D341Med (cell line): ENCODE measurements at places on chromosomes 1 and 21.

DNA sequence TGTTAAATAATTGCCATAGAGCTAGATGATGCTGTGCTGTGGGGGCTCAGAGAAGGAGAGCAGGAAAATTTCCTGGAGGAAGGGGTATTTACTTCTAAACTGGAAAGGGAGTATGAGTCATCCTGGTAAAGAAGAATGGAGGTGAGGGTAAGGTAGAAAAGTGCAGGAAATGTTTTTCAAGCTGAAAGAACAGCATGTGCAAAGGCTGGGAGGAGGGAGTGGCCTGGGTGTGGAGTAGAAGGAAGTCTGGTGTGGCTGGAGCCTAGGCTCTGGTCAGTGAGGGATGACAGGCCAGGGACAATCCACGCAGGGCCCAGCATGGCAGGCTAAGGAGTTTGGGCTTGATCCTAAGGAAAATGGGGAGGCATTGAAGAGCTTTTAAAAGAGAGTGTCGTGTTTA is 45.9 kb downstream of the MATN1 start:
- DNase-seq: no peak

DNA sequence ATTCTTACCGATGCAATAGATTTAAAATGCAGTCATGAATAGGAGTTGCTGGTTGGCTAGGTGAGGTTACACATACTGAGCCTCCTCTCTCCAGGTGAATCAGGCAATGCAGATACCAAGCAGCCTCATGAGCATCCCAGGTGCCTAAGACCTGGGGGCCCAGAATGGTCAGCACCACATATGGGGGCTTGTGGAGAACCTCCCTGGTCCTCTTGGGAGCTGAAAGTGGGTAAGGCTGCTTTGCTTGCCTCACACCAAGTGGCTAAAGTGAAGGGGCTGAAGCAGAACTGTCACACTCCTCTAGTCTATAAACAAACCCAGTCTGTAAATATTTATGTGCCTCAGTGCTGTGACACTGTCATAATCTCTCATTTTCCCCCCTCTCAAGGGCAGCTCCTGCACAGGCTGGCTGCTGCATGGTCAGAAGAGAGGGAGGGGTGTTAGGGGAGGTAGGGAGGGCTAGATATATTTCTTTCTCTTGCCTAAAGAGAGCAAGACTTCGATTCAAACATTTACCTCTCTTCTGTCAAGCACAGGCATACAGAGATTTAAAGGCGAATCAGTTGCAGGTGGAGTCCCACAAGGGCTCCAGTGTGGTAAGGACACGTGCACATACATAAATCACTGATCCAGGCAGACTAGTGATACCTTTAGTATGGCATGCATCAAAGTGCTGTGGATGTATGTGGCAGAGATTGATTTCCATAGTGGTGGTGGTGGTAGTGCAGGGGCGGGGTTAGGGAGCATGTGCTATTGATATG is 157.9 kb upstream of the TNR start:
- DNase-seq: no peak

DNA sequence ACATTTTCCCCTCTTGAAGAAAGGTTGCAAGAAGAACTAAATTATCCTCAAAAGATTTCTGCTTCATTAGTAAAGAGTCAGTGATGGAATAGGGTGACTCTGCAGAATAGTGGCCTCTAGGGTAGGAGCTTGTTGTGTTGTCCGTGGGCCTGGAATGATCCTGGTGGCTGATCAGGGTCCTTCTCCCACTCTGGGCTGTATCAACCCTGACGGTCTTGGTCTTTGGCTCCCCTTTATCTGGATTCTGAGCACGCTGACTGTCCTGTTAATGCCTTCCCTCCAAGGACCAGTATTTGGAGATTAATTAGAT is 36.9 kb upstream of the SRRM1 start:
- no peak for DNase-seq

DNA sequence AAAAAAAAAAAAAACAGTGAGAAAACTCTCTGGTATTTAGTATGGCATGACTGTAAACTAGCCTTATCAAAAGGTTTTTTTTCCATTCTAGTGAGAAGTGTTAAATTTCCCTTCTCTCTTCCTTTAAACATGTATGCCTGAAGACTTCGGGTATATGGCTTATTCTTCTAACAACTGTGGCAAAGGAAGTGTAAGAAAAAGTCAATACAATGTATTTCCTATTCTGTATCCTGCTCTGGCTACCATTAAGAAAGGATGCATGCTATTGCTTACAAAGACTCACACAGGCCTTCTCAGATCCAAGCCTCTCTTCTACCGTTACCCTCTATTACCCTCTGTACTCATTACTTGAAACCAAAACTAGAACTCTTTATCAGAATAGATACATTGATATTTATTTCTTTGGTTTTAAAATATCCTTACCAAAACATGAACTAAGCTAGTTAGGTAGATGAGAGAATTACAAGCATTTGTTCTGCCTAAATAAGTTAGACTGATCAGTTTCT is 8.4 kb downstream of the CEPT1 start:
- no peak for DNase-seq

GRCh38 chr1:21937372-21938121 is 437 bp upstream of the HSPG2 start:
- DNase-seq: peak; percentile 97

DNA sequence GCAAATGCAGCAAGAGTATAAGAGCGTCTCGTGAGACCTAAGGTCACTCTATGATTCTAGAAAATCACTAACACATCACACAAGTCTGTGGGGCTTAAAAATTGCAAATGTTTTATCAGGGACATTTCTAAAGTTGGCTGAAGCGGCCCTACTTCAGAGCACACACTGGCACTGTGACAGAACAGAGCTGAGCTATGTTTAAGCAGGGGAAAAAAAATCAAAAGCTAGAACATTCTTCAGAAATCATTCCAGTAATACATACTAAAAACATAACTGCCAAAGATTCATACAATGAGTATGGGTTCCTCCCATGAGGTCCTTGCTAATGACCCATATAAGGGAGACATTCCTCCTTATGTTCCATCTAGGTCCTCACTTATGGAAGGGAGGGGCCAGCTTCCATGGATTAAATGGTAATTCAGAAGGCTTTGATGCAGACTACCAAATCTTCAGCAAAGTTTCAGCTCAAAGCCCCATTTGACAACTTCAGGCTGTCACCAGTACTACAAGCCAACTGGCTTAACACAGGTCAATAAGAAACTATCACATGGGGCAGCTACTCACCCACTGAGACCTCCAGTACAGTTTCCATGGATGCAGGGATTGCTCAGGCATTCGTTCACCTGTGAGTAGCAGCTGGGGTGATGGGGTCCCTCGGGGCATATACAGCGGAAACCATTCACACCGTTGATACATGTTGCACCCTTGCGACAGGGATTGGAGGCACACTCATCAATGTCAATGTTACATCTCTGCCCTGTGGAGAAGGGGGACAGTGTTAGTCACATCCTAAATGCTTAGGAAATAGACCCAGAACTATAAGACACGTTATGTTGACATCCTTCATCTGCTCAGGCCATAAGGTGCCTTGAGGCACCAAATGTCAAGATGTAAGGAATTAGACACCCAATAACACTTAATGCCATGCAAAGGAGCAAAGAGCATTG is 58.4 kb upstream of the ADAM30 start:
- DNase-seq: no peak

- no peak for DNase-seq
These were observed 89.0 kb downstream of the NFIA start for GRCh38 chr1:61171346-61171745.

DNA sequence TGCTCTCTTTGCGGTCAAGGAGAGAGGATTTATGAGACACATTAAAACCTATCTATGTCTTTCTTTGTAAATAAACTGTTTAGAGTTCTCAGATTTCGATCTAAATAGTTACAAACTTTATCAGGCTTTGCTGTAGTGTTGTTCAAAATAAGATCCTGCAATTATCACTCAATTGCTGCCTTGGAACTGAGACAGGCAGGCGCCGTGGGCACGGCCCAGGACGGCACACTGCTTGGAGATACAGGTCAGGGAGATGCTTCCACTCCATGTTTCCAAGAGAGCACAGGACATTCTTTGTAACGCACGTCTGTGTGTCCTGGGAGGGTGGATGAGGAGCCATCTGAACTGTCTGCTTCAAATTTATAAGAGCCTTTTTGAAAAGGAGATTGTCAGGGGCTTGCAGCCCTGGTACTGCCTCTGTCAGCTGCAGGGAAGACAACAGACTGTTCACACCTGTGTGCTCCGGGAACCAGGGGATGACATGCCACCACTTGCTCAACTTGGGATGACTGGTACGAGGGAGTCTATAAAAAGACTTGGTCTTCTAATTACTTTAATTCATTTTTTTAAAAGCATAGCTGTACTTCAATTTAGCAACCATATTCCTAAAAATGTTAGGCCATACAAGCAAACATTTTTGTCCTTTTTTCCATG is 472.9 kb upstream of the RUNX1 start:
- no peak for DNase-seq

- DNase-seq: no peak
These were observed 1.3 kb upstream of the NRIP1 start for GRCh38 chr21:15066123-15066575.

GRCh38 chr1:199403531-199404116 is 623.9 kb upstream of the NR5A2 start:
- no peak for DNase-seq

- DNase-seq: peak; percentile 85
These were observed 16.6 kb downstream of the RHBG start for GRCh38 chr1:156385534-156386031.

DNA sequence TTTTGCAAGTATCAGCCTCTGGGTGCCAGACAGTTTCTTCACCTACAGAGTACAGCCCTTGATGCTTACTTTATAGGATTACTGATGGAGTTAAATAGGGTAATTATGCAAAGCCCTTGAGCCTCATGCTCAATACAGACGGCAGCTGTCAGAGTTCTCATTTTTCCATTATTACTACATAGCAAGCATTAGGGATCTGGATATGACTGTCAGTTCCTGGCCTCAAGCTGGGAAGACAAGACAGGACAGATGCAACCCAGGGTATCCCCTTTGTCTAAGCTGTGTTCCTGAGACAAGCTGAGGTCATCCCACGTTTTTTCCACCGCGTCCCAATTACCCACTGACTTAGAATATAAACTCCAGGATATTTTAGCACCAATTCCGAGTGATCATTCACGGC is 94.4 kb downstream of the SLC35F3 start:
- DNase-seq: peak; percentile 76

- no peak for DNase-seq
These were observed 16.4 kb upstream of the ATP1A1 start for GRCh38 chr1:116356673-116357072.

GRCh38 chr1:111672331-111672730 is 52.7 kb downstream of the RAP1A start:
- no peak for DNase-seq

DNA sequence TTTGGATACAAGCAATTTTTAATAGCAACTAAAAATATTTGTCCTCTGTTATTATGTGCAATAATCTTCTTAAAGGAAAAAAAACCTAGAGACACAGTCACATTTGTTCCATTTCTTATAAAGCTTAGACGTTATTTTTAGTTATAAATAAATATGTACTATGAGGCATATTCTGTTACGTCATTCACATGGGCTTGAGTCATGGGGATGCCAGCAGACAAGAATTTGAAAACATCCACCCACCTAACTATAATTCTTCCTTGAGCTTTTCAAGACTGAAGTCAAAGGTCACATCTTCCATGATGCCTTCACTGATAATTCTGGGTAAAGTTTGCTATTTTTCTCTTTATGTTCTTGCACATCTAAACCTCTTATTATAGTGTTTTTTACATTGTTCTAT is 268.8 kb downstream of the KCTD3 start:
- no peak for DNase-seq

GRCh38 chr21:27315373-27315772 is 348.5 kb upstream of the ADAMTS5 start:
- DNase-seq: no peak

- DNase-seq: no peak
These were observed 2.5 kb upstream of the MEF2D start for GRCh38 chr1:156502894-156503697.

DNA sequence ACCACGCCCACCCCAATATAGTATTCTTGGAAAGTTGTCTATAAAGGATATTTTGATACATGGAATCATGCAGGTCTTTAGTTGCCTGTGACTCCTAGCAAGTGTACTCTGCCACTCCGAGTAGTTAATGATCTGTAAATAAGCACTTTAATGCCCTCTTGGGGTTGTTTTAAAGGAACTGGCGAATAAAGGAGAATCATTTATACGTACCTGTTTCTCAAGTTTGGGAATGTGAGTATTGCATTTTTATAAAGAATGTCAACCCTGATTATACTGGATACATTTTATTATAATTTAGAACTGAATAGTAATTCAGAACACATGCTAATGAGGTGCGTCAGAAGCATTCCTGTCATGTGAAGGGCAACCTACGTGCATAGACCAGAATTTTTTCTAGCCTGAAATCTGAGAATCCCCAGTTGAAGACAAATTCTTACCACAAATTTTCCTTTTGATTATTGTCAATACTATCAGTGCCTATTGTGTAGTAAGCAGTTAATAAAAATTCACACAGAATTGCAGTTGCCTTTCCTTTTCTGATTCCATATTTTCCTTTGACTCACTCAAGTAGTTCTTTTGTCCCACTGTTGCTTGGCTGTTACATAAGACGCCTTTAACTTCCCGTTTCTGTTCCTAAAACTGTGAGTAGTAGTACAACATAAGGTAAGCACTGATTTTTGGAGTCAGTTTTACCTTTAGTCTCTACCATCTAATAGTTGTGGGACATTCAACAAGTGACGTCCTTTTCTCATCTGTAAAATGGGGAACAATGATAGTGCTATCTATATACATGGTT is 5.1 kb downstream of the AHCYL1 start:
- no peak for DNase-seq

- DNase-seq: no peak
These were observed 10.3 kb downstream of the UTS2 start for GRCh38 chr1:7842517-7842916.

DNA sequence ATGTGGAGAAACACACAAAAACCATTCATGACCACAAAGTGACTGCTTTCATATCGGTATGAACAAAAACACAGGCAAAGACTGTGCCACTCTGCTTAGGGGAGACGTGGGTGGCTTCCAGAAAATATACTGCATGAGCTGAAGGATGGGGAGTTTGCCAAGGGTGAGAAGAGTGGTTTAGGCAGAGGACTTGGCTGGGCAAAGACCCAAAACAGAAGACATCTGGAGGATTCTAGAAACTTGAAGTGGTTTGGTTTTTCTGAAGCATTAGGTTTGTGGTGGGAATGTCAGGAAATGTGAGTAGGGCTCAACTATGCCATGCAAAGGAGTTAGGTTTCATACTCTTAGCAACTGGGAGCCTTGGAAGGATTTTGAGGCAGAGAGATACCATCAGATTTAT is 26.6 kb upstream of the DNM3 start:
- DNase-seq: no peak

- no peak for DNase-seq
These were observed 27.0 kb downstream of the MFSD2A start for GRCh38 chr1:39981945-39982344.
